ENCODE measurements at places on chromosomes 5 and 9.

DNA sequence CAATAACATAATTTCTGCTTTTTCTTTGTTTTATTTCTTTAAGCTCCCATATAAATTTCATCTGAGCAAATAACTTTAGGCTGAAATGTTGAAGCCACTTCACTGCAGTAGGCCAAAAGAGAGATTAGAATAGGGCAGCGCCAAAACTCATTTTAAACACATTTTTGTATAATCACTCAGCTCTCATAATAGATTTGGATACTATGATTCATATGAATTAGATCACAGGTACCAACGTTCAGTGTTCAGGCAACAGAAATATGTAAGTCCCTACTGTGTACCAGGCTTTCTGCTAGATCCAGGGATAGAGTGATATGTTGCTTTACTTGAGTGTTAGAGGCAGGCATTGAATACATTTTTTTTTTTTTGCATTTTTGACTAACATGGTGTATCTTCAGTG, 370.5 kb downstream of the PTPRD start:
- DNase-seq = no peak

DNA sequence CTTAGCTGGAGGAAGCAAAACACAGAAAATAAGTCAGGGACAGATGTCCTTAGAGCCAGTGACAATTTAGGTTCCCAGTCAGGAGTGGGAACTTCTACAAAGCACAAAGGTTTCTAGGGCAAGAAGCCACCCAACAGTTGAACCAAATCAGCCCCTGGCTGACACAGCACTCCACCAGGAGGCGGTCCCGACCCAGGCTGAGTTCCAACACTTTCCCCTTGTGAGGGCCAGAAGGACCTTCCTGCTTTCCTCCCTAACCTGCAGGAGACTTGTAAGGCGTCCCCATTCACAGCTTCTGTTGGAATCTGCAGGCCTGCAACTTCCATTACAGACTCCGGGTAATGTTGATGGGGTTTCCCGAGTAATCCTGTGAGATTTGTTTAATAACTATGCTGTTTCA, 416.4 kb upstream of the IRX1 start:
- no peak for DNase-seq

GRCh38 chr9:76107482-76107881, 217.0 kb downstream of the PCSK5 start:
- no peak for DNase-seq

- no peak for DNase-seq
Measured at GRCh38 chr9:76534026-76534425, 75.0 kb downstream of the GCNT1 start.

DNA sequence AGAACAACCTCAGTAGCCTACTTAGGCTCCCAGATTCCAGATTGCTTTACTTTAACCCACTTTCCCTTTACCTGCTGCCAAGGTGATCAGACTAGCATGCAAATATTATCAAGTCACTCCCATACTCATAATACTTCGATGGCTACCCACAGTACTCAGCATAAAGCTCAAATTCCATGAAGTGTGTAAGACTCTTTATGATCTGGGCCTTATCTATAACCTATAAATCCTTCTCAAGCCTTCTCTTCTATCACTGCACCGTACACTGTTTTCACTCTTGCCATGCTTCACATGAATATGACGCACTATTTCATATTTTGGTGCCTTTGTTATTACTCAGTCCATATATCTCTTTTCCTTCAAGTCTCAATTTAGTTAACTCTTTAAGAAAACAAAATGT, 135.2 kb upstream of the TARS1 start:
- no peak for DNase-seq

DNA sequence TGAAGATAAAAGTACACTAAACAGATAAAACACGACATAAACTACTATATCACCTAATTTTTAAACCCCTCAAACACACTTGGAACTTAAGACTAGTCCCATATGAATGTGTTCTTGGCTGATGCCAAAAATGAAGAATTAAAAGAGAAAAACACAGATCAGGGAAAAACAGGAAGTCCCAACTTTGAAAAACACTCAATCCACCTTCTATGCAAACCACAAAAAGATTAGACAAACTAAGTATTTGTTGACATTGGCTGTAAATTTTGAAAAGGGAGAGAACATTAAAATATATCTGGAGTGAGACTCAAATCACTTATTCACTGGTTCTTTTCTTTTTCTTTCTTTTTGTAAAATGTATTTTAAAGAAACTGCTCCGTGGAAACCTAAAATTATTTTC, 81.4 kb downstream of the ANKH start:
- no peak for DNase-seq

- no peak for DNase-seq
Measured at GRCh38 chr9:17339156-17339555, 204.3 kb downstream of the CNTLN start.

GRCh38 chr5:39485079-39485478, 60.3 kb upstream of the DAB2 start:
- DNase-seq = no peak

- no peak for DNase-seq
Measured at GRCh38 chr5:26339576-26339975, 698.8 kb downstream of the CDH9 start.

DNA sequence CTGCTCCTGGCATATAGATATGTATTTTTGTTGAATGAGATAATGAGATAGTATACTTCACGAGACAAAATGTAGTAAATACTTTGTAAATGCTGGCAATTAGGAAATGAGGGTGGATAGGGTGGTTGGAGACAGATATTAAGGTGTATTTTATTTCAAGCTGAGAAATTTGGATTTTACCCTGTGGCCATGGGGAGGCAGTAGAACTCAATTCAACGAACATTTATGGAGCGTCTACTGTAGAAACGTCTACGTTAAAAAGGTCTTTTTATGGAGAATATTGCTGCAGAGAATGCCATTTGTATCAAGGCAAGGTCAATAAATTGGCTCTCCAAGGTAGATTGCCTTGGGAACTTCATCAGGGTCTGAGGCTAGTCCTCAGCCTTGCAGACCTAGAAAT, 21.5 kb upstream of the RALGPS1 start:
- no peak for DNase-seq

GRCh38 chr9:8857926-8858595, 1058.5 kb upstream of the DMAC1 start:
- DNase-seq = peak; percentile 2

DNA sequence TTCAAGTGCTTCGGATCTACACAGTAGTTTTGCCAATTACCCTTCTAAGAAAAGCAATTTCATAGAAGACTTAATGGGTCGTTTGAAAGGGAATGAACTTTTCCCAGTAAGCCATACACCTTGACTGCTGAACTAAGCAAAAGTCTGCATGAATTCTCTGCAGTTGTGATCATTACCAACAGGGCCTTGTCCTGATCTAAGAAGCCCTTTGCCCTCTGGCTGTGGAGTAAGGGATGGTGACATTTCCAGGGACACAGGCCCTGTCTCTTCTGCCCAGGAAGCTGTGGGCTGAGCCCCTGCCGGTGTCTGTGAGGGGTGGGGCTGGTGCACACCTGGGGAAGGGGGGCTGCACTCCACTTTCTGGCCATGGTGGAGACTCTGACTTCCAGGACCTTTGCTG, 30.5 kb downstream of the ZDHHC11 start:
- DNase-seq = no peak

GRCh38 chr5:58286741-58287140, 173.1 kb downstream of the PLK2 start:
- DNase-seq = no peak

DNA sequence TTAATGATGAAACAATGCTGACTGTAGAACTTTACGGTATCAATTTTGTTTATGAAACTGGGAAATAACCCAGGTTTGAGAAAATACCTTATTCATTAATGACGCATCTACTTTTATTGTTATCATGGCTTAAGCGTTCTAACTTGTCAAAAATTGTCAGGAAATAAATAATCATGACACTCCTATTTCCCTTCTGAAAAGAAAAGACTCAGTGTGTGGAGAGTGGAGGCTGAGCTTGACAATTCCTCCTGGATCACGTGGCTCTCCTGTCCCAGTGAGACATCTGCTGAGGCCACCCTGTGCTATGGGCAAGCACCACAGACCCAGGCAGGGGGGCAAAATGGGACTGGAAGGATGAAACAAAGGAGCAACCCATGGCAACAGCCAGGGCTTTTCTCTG, 466.4 kb downstream of the ZNF608 start:
- DNase-seq = no peak

DNA sequence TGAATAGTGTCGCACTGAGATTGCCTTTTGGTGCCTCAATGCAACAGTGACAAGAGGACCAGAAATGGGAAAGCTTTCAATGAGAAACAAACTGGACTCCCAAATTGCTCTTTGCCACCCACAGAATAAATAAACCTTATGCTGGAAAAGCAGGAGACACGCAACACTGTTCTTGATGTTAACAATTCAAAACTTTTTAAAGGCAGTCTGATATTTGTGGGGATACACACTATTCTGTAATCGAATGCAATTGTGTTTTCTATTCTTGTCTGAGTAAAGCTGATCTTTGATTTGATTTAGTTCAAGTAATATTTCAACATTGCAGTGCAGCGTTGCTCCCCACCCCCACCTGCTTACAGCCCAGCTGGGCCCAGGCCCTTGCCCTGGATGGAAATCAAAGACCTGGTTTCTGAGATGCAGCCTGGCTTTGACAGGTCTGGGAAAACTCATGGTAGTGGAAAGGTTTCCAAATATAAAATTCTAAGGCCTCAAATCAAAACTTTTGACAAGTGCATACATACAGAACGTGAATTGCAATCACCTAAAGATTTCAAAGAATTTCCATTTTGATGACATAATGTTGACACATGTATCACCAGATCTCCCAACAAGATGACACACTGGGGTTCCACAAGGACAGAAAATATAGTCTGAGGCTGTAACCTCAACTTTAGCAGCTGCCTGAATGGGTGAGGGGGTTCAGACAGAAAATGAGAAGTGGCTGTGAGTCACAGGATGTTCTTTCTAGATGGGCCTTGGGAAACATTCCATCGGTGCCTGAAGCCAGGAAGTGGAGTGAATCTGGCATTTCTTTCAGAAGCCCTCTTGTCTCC, 55.1 kb downstream of the ABCA1 start:
- DNase-seq = no peak

- no peak for DNase-seq
Measured at GRCh38 chr9:93252116-93252780, 68.3 kb downstream of the WNK2 start.

- DNase-seq = no peak
Measured at GRCh38 chr9:126633881-126634558, 20.3 kb downstream of the LMX1B start.

- no peak for DNase-seq
Measured at GRCh38 chr5:97986069-97986468, 787.4 kb upstream of the RGMB start.

DNA sequence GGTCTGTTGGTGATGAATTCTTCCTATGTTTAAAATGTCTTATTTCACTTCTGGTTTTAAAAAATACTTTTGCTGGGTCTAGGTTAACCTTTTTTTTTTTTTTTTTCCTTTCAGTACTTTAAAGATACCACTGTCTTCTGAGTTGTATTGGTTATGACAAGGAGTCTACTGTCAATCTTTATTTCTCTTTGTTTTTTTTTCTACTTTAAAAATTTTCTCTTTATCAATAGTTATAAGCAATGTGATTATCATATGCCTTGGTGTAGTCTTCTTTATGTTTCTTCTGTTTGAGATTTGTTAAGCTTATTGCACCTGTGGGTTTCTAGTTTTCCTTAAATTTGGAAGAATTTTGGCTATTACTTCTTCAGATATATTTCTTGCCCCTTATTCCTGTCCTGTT, 125.6 kb upstream of the SPRY4 start:
- DNase-seq = no peak

GRCh38 chr5:77871016-77871415, 94.9 kb upstream of the TBCA start:
- DNase-seq = no peak

GRCh38 chr9:137267933-137268355, 9.6 kb upstream of the TOR4A start:
- DNase-seq = no peak

DNA sequence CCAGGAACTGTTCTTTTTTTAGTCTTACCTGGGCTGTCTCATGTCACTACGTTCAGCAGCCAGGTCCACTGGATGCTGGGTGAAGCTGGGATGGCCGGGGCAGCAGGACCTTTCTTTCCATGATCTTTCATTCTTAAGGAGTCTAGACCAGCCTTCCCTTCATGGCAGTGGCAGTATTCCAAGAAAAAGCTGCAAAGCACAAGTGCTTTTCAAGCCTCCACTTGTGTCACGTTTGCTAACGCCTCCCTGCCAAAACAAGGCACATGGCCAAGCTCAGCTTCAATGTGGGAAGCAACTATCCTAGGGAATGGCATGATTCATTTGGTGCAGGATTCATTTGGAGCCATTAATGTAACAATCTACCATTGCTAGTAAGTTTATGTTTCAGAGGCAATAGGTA, 94.8 kb downstream of the RCL1 start:
- no peak for DNase-seq

DNA sequence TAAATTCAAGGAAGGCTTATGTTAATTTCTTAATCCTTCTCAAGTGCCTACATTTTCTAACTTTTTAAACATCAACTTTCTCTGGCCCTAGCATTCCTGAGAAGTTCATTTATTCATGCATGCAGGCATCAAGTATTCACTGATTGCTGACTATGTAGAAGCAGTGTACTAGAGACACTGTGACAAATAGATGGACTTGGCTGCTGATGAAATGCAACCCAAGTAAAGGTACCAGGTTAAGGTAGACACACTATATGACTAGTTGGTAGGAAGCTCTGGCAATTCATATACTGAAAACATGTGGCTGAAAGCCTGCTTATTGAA, 66.6 kb downstream of the PRLR start:
- no peak for DNase-seq

- DNase-seq = no peak
Measured at GRCh38 chr9:20219437-20219836, 402.9 kb downstream of the MLLT3 start.

DNA sequence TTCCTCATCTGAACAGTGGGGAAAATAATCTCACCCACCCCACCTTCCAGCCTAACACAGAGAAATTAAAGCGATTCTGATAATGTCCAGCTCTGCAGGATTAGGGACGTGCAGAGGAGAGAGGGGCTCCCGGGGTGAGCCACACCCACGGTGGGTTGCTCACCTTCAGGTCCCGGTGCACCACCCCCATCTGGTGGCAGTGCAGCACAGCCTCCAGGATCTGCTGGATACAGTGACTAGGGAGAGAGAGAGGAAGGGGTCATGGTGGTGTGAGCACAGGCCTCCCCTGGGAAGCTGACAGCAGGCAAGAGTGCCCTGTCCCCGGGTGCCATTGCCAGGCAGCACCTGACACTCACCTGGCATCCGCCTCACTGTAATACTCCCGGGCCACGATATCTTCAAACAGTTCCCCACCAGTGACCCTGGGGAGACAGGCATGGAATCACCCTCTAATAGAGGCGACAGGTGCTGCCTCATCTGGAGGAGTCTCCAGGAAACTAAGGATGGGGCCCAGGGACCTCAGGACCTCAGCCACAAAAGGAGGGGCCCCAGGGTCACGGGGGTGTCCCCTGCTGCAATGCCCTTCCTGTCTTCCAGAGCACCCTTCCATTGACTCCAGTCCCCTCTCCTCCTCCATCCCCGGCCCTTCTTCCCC, 33.0 kb downstream of the CAMK2A start:
- DNase-seq = no peak

- DNase-seq = no peak
Measured at GRCh38 chr9:2967766-2968165, 123.9 kb upstream of the PUM3 start.

GRCh38 chr5:39654715-39655114, 229.9 kb upstream of the DAB2 start:
- no peak for DNase-seq
